ENCODE measurements at places on chromosomes 12 and 14. TPM values are rescaled to one million over a fixed set of nuclear protein-coding genes. Genes with fewer than 3 reads are reported as not detected.
A peak's percentile ranks its signal among the peaks of the same experiment; 100 is the strongest.

Gene IL31
- total RNA-seq = not detected

Gene OLR1
- 8.6 TPM for total RNA-seq

GRCh38 chr14:23929822-23930294 is 23.7 kb upstream of the DHRS4 start:
- peak; percentile 64 for DNase-seq

DNA sequence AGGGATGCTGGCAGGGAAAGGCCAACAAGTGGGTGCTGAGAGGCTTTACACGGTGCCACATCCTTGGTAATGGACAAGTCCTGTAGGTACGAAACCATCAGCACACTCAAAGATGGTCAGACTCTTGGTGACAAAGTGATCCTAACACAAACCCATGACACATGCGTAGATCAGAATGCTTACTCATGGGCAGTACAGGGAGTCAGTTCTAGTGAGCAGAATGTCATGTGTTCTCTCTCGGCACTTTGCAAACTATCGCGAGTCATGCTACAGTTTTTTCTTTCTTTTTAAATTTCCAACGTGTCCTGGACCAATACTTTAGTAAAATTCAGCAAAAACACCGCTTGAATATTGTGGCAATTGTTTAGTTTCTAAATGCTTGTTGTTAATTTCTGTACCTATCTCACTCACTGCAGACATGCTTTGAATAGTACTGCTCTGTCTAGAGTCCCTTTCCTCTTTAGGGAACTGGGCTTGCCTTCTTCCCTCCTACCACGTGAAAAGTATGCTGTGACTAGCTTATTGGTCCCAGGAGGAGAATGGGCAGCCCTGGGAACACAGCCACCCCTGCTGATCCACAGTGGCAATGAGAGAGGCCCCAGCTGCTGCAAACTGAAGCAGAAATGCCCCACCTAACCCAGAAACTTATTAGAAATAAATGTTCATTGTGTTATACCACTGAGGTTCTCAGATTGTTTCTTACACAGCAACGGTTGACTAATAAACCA is 62.4 kb downstream of the UBR7 start:
- no peak for DNase-seq

DNA sequence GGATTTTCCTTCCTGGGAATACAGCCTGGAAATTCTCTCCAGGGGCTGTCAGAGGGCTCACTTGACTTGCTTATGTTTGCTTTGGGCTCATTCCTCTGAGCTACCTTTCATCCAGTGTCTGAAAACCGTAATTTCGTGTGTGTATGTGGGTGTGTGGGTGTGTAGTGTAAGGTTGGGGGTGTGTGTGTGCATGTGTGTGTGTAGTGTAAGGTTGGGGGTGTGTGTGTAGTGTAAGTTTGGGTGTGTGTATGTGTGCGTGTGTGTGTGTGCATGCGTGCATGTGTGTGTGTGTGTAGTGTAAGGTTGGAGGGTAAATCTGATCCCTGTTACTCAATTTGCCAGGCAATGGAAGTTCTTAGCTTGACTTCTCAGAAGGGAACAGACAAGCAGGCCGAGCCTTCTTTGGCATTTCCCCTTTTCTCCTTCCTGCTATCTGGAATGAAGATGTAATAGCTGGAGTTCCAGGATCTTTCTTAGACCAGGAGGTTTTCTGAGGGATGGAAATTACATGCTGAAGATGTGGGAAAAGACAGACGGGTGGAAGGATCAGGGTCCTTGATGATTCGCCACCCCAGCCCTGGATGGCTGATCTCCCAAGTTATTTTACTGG is 15.5 kb upstream of the BEGAIN start:
- DNase-seq = no peak

GRCh38 chr14:24273422-24273998 is 2.1 kb upstream of the RABGGTA start:
- DNase-seq = no peak

All from MG63 (cell line).